Activated effector memory CD4-positive, alpha-beta T cell treated with Interleukin-2 at 50 U/mL for 16 hours (primary cell): ENCODE measurements at places on chromosomes 2 and 18.

DNA sequence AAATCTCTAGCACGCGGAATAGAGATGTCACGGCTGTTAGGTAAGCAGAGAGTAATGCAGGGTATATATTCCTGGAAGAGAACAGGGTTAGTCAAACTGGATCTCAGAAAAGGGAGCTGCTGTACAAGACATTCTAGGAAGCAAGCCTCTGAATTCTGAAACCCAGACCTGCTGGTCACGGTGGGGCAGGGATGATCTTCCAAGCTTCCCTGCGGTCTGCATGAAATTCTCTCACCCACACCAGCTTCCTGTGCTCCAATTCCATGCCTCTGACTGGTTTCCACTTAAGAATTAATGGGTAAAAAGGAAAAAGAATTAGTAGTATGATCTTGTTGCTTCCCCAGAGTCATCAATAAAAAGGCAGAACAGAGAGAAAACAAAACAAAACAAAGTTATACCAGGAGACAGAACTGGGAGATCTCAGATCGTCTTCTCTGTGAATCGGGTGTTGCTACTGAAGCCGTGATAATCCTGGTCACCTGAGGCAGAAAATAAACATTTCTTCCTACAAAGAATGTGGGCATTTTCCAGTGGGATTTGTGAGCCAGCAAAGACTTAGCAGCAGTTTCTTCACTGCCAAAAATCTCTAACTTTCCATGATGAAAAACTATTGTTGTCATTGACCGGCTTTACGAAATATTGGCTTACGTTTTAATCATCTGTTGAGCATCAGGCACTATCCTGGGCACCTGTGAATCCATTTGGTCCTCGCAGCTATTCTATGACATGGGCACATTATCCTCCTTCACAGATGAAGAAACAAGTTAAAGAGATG, 5.3 kb upstream of the CYP27C1 start:
- DNase-seq = no peak

- no peak for DNase-seq
These were observed 75.0 kb upstream of the LYPD6B start for GRCh38 chr2:148963461-148963860.

GRCh38 chr2:100581277-100581612, 18.5 kb downstream of the PDCL3 start:
- DNase-seq = no peak

DNA sequence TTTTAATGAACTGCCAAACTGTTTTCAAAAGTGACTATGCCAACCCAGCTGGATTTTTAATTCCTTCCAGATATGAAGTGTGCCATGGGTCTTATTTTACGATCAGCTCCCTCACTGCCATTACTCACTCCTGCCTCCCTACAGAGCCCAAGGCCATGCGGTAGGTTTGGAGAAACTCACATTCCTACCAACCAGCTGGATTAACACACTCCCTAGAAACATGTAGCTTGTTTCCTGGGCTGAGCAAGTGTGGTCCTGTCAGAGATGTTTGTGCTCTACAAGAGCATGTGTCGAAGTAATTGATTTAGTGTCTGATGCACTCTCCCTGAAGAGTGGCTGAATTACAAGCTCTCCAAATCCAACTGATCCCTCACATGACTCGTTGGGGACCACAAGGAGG, 82.5 kb downstream of the SPP2 start:
- no peak for DNase-seq

GRCh38 chr18:75208155-75208835, 644 bp downstream of the PTGR3 start:
- DNase-seq = peak; percentile 16

- DNase-seq = no peak
These were observed 761.8 kb upstream of the ACVR2A start for GRCh38 chr2:147082850-147083522.

GRCh38 chr2:196335221-196335634, 163.8 kb upstream of the STK17B start:
- no peak for DNase-seq

GRCh38 chr2:637406-637776, 39.8 kb downstream of the TMEM18 start:
- DNase-seq = no peak

- DNase-seq = no peak
These were observed 78.3 kb upstream of the FZD5 start for GRCh38 chr2:207847807-207848544.

DNA sequence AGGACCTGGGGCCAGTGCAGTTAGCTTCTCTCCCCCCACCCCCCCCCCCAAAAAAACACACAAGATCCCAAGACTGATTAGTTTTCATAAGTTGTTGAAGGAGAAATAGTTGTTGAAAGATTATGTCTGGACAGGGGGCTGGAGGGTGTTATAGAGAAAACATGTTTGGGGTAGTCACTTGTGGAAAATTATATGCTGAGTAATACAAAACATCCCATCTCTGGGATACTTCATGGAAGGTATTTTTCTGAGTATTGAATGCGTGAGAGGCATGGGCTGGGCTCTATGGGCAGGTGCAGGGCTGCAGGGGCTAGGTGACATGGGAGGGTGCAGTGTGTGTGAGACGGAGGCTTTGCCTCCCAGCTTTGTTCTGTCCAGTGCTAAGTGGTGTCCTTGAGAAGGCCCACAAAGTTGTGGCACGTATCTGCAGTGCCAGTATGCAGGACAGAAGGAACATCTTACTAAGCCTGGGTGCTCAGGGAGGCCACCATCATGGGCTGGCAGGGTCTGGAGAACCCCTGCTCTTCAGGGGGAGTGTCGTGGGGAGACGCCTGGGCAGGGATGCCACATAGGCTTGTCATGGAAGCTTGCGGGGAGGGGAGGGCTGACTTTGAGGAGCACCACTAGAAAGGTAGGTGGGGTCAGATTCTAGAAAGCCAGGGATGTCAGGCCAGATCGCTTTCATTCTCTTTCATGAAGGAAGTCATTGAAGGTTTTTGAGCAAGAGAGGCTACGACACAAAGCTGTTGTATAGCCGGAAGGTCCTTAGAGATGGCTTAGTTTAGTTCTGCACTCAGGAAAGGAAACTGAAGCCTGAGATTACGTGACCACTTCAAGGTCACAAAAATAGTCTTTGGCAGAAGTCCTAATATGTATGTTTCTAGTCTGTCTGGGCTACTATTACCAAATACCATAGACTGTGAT, 232.0 kb downstream of the LDLRAD4 start:
- DNase-seq = no peak

- no peak for DNase-seq
These were observed 11.0 kb downstream of the IL37 start for GRCh38 chr2:112921982-112922381.

- no peak for DNase-seq
These were observed 13.5 kb downstream of the LMAN1 start for GRCh38 chr18:59345556-59345955.

GRCh38 chr2:216802516-216803215, 57.2 kb downstream of the TNP1 start:
- DNase-seq = no peak

- DNase-seq = no peak
These were observed 392.9 kb downstream of the TGIF1 start for GRCh38 chr18:3842844-3843243.

- DNase-seq = no peak
These were observed 141.3 kb upstream of the NOSTRIN start for GRCh38 chr2:168660870-168661862.

GRCh38 chr2:164061129-164061746, 325.4 kb upstream of the FIGN start:
- DNase-seq = no peak

DNA sequence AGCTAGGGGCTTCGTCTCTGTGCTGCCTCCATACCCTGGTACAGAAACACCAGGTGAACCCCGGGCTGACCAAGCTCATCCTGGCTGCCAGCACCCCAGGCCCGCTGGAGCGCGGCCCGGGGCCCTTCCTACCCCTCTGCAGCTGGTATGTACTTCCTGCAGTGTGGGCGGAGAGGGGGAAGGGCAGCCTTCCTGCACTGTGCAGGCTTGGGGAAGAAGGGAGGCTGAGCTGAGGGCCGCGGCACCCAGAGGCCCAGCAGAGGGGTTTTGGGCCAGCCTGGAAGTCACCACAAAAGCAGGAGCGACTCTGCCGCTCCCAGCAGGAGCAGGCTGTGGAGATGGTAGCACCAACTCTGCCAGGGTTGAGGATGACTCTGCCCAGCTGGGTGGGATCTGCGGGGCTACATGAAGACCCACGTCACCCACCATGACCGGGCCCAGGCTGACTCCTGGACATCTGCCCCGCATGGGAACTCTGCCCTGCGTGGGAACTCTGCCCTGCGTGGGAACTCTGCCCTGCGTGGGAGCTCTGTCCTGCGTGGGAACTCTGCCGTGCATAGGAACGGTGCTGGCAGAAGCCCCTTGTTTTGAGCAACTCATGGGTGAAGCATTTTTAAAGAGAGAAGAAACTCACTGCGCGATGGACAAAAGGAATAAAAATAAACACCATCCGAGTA, 273.3 kb downstream of the NDUFA10 start:
- peak; percentile 19 for DNase-seq

DNA sequence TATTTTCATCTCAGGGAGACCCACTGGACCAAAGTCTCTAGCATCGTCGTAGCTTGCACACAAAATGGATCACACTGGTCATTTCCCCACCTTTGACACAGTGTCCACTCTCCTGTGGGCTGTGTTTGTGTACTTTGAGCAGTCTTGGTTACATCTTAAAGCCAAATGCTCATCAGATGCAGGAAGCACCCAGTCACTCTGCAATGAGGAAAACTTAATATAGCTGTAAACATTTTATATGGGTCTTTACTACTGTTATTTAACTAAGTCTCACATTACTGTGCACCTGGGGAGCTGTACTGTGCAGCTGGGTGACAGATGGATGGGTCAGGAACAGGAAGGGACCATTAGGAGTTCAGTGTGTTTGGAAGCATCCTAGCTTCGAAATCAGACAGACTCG, 109.0 kb upstream of the CXCR4 start:
- DNase-seq = no peak

DNA sequence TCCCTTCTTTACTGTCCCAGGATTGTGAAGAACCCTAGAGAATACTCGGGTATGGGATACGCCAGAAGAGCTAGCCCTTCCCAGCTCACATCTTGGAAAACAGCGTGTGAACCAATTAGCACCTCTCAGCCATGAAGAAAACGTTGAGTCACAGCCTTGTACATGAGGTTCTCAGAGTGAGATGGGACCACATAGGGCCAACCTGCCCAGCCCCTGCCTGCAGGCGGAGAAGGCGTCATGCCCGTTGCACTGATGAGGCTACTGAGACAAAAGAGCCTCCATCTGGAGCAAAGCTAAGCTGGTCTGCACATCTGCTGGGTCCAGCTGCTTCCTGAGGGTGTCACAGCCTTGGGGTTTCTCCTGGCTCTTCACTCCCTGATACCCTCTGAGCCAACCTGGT, 92.2 kb downstream of the LBH start:
- DNase-seq = no peak

GRCh38 chr18:69617888-69618287, 217.2 kb downstream of the DOK6 start:
- no peak for DNase-seq

DNA sequence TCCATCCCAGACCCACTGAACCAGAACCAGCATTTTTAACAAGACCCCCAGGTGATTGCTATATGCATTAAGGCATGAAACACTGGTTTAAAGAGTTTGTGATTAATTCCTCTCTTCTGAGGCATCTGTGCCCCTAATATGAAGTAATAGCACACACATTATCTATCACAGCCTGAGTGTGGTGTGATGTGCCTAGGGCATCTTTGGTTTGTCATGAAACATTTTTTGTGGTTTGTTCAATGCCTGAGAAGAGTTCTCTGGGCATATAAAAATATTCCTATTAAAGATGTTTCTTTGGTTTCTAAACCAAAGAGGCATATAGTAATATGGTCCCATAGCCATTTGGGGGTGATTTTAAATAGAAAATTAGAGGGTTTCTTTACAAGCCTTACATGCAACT, 221.7 kb upstream of the SPOPL start:
- no peak for DNase-seq

DNA sequence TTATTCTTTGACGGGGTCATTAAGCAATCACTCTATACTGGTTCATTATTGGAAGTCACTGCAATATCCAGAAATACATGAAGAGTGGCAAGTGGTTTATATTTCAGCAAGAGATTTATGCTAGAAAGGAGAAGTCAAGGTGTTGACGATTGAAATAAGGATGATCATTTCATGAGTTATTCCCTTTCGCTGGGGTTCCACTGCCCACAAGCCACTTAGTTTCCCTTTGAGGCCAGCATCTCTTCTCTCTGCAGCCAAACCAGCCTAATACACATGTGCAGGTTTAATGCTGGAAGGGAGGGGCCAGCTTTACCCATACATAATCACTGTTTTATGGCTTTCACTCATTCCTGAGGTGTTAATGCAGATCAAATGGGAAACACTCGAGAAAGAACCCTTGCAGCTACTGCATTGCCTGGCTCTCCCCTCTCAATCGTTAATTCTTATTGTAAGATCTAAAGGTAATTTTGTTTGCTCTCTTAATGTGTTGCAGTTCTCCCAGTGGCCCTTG, 108.4 kb downstream of the MEIS1 start:
- DNase-seq = no peak
